Globus pallidus (tissue), 1 donor: ENCODE measurements at places on chromosomes 16 and 17.
A peak's percentile ranks its signal among the peaks of the same experiment; 100 is the strongest.

DNA sequence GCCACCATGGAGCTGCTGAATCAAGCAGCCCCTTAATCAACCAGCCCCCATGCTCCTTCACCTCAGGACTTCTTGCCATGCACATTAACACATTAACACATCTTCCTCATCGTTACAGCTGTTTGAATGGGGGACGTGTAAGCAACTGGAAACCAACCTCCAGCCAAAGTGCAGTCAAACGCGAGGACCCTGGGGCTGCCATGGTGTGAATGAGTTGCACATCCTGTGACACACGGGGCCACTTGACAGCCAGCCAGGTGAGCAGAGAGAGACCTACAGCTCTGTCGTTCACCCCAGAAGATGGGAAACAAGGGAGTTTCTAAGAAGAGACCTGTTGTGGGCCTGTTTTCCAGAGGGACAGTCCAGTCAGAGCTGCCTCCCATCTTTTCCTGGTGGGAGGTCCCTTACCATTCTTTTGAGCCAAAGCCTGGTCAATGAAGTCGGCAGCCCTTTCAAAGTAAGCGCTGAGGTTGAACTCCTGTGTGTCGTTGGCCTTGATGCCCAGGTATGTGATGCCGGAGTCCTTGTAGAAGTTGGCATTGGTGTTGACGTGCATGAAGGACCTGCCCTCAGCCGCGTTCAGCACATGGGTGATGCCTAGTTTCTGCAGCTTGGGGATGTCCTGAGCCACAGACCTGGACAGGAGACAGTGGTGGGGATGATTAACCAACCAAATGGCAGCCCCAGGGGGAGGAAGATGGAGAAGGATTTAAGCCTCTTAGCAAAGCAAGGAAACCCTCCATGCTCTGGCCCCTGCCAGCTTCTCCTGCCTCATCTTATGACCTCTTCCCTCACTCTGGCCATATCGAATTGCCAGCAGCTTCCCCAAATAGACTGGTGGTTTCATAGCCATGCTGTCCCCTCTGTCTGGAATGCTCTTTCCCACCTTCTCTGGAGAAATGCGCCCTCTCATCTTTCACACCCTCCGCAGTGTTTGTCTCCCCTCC, 4.2 kb downstream of the DUSP3 start:
- DNase-seq = no peak

DNA sequence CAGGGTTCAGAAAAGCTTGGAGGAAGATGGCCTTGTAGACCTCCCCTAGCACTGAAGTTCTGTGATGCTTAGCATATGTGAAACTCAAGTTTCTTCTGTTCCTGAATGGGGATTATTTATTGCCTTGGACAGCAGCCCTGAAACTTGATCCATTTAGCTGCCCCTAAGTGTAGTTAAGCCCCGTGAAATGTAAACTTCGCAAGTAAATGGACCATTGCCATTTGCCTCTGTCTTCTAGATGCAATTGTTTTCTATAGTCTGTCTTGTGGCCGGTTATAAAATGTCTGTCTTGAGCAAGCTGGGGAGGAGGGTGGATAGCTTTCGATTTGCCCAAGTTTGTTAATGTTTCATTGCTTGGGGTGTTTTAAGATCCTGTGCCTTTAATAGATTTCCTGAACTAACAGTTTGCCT, 261.8 kb downstream of the CDH13 start:
- DNase-seq = no peak

DNA sequence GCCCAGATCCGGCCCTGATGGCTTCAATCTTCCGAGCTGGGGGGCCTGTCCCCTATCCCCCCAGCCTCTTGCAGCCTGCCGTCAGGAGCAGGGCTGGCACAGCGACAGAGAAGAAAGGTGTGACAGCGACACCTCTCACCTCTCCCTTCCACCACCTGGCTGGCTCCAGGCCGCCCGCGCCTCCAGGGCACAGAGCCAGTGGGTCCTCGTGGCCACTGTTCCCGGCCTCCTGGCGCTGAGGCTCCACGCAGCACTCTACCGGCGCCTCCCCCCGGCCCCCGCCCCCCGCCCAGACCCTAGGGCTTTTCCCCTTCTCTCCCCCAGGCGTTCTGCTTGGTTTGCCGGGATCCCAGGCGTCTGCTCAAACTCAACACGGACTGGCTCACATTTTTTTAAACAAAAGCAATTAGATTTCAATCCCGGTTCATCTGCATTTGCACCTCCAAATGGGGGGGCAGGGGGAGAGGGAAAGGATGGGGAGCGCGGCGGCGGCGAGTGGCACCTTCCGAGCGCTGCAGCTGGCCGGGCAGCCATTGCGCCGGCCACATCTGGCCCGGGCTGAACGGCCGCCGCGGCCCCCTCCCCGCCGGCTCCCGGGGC, 12.8 kb upstream of the CBX8 start:
- no peak for DNase-seq

- no peak for DNase-seq
Measured at GRCh38 chr17:27466743-27467375, 10.6 kb downstream of the KSR1 start.

DNA sequence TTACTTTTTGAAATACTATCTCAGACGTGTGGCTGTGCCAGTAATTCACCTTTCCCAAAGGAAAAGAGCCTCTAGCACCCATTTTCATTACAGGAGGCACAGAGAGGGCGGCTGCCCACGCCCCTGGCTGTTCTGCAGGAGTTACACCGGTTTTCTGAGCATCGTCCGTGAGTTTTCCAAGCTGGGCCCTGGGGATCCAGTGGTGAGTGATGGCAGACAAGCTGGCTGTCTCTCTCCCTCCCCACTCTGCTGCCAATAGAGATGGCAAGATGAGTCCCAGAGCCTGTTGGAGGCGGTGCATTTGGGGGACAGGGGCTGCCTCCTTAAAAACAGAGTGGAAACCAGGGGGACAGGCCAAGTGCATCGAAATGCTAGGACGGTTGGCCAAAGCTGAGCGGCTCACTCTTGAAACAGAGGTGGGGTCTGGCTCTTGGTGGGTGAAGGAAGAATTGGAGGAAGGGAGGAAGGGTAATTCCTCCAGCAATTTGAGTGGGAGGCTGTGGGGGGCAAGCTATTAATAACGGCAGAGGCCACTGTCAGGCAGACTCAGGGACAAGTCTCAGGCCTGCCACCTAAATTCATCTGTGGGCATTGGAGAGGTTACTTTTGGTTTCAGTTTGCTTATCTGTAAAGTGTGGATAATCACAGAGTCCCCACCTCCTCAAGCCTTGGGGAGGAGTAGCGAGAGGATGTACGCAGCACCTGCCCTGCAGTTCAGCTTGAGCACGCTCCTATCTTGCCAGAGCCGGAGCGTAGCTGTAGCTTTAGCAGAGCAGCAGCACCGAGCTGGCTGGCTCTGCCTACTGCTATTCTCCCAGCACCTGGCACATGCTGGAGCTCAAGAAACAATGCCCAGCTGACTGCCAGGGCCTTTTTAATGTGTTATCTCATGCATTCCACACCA, 7.5 kb upstream of the NOS2 start:
- no peak for DNase-seq

- DNase-seq = no peak
Measured at GRCh38 chr16:10367616-10368188, 18.2 kb upstream of the ATF7IP2 start.

- DNase-seq = no peak
Measured at GRCh38 chr17:50508573-50509460, 578 bp downstream of the MYCBPAP start.

DNA sequence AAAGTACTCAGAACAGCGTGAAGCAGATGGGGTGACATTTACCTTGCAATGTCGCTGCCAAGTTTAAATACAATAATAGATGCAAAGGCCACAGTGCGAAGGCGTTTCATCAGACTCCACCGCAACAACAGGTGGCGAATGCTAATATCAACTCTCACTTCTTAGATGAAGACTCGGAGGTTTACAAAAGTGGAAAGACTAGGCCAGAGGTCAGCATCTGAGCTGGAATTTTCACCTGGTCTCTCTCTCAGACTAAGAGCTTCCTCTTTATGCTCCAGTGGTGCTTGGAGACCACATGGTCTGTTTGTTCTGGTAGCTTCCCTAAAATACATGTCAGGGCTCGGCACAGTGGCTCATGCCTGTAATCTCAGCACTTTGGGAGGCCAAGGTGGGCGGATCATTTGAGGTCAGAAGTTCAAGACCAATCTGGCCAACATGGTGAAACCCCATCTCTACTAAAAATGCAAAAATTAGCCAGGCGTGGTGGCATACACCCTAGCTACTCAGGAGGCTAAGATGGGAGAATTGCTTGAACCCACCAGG, 169.1 kb downstream of the XYLT1 start:
- no peak for DNase-seq

DNA sequence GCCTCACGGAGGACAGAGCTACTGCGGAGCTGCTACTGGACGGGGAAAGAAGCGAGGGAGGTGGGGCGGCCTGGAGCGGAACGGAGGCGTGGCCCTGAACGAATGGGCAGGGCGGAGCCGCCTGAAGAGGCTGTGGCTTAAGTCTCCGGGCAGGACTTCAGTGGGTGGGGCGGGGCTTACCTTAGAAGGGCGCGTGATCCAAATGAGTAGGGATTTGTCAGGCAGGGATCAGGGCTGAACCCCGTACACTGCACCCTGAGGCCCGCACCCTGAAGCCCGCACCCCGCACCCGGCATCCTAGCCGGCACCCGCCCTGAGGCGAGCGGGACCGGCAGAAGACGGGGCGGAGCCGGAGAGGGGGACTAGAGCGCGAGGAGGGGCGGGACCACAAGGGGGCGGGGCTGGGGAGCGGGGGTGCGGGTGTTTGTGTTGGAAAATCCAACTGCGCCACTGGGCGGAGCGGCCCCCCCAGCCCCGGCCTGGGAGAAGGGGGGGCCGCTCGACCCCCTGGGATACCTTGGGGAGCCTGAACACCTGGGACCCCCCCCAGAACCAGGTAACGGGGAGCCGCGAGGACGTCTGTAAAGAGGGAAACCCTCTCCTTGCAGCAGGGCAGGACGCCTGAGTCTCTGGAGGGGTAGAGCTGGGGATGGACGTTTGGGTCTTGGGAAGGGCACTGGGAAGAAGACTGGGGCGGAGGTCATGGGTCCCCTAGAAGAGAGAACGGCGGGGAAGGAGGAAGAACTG, at the start of gene KDM6B:
TSS of gene KDM6B (plus strand) at position 423 of the 747 bp plus-strand sequence. CDS start 11,338 bp downstream, outside the sequence.
- peak; percentile 86 for DNase-seq

DNA sequence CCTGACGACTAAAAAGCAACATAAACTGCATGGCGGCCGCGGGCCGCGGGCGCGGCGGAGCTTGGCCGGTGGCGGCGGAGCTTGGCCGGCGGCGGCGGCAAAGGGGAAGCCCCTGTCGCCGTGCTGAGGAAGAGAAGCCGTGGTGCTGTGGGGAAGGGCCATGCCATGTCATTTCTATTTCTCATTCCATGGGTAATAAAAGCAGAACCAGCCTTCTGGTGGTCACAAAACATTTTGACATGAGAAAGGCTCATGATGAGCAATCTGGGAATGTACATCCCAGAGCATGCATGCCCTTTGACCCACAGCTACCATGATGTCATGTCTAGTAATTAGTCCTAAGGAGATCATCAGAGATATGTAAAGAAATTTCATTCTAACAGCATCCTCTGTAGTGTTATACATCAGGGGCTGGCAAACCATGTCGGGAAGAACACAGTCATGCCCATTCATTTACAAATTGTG, 23.9 kb upstream of the HEATR6 start:
- DNase-seq = no peak

GRCh38 chr17:33964344-33964979, 290.6 kb upstream of the CCL2 start:
- DNase-seq = peak; percentile 24

GRCh38 chr17:38425744-38426143, 2.5 kb upstream of the ARHGAP23 start:
- DNase-seq = no peak

GRCh38 chr17:45108595-45109521, 23.5 kb downstream of the PLCD3 start:
- DNase-seq = no peak

GRCh38 chr17:28796062-28796461, 46.5 kb downstream of the FAM222B start:
- DNase-seq = no peak

DNA sequence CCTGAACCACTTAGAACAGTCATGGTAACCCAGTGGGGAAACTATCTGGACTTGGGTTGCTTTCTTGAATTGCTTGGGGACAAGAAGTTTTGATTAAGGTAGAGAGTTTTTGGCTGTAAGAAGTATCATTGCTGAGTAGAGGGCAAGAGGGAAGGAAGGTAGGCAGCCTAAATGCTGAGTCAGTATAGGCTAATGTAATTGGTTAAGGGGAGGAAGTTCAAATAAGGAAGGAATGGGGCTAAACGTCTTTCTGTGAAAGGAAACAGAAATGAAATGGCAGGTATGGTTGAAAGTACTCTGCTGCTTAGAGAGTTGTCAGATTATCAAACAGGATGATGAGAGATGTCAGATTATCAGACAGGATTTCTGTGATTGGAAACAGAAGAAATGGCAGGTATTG, 20.3 kb downstream of the KPNB1 start:
- DNase-seq = no peak

- DNase-seq = peak; percentile 13
Measured at GRCh38 chr16:22296225-22297113, 740 bp upstream of the POLR3E start.

DNA sequence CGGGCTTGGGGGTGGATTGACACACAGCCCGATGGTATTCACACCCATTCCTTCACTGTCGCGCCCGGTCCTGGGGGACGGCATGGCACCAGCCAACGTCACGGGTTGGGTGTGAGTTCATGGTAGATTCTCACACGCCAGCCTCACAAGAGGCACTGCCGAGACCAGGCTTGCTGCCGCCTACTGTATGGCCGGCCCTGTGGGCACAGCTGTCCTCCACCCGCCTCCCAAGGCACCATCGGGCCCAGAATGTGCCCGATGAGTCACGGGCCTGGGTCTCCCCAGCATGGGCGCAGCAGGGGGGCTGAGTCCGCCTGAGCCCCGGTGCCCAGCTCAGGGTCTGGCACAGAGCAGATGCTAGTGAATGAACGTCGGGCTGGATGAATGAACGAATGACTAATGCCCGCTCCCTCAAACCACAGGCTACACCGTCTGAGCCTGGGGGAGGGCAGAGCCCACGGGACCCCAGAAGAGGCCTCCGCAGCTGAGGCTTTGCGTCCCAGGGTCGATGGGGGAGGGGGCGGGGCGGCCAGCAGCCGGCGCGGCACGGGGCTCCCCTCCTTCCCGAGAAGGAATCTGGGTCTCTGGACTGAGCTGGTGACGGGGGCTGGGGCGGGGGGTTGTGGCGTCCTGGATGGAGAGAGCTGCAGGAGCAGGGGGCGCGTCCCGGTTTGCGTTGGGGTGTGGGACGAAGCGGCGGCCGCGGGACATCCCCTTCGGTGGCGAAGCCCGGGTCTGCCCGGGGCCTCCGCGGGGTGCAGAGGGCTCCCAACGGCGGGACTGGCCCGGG, 829 bp downstream of the PITPNM3 start:
- DNase-seq = no peak
